ENCODE measurements at places on chromosomes 6 and 20. TPM values are rescaled to one million over a fixed set of nuclear protein-coding genes. Genes with fewer than 3 reads are reported as not detected.

SH3BGRL2 gene
- total RNA-seq = 44.3 TPM

BPIFB2 gene
- total RNA-seq = not detected

DNA sequence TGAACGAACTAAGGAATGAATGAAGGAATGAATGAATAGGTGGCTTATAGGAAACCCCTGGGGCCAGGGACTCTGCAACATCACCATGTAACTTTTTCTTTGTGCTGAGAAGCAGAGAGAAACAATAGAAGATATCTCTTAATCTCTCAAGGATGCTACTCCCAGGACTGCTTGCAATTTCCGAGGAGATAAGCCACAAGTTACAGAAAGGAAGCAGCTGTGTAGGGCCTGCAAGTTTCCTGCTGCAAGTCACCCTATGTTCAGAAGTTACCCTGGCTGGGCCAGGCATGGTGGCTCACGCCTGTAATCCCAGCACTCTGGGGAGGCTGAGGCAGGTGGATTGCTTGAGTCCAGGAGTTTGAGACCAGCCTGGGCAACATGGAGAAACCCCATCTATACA, 7.3 kb upstream of the MAVS start:
- H3K27me3 ChIP-seq = no peaks in the 10 kb centered on the region
- DNase-seq = no peak
- no peaks in the 10 kb centered on the region for H3K4me1 ChIP-seq
- H3K27ac ChIP-seq = no peak overlapping the region
- H3K4me3 ChIP-seq = no peak overlapping the region

DNA sequence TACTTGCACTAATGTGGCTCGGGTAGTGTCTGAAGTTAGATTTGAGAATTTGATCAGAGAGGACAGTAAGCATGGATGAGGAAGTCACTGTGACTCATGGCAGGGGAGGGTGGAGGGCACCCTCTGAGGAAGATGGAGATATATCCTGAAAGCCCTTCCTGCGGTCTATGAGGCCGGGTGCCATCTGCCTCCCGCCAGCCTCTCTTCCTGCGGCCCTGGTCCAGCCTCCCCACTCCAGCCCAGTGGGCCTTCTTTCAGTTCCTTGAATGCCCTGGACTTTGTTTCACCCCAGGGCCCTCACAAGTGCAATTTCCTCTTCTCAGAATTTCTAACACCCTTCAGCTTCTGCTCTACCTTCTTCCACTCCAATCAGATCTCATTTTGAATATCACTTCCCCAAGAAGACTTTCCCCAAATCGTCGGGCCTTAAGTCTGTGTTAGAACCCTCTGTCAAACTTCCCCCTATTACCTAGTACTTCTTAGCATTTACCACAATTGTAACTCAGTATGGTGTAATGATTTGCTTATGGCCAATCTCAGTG, 20.2 kb upstream of the TNFAIP3 start:
- peaks cover 6% of the 10 kb centered on the region for H3K4me1 ChIP-seq
- no peaks in the 10 kb centered on the region for H3K36me3 ChIP-seq
- no peak overlapping the region for H3K4me3 ChIP-seq
- H3K27ac ChIP-seq = no peak overlapping the region

DNA sequence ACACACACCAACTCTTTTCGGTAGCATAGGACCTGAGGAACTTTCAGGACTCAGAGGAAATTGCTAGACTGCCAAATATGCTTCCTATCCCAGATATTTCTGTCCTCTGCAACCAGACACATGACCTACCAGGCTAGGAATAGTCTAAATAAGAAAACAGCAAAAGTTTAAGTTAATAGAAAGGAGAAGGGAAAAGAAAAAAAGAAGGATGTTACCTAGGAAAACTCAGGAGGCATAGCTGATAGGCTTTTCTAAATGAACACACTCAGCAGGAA, 74.6 kb downstream of the MAP3K5 start:
- DNase-seq = no peak
- no peak overlapping the region for H3K4me3 ChIP-seq
- H3K36me3 ChIP-seq = no peaks in the 10 kb centered on the region
- H3K27ac ChIP-seq = no peak overlapping the region
- H3K4me1 ChIP-seq = peaks cover 7% of the 10 kb centered on the region

DNA sequence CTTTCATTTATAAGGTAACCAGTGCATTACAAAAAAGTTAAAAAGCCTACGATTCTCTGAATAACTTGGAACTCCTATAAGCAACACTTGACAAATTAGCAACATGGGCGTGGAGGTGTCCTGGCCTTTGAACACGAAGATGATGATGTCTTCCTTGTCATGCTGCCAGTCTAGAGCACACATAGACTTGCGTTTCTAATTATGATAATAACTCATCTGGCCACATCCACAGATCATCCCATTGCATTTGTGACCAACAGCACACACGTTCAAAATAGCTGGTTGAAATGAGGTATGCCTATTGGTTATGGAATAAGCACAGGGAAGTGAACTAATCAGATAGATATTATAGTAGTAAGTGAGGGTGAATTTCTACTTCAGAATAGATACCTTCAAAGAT, 608.9 kb downstream of the PRKN start:
- H3K36me3 ChIP-seq = no peaks in the 10 kb centered on the region
- no peaks in the 10 kb centered on the region for H3K4me1 ChIP-seq
- H3K27me3 ChIP-seq = no peaks in the 10 kb centered on the region
- H3K27ac ChIP-seq = no peak overlapping the region
- H3K4me3 ChIP-seq = no peak overlapping the region

DNA sequence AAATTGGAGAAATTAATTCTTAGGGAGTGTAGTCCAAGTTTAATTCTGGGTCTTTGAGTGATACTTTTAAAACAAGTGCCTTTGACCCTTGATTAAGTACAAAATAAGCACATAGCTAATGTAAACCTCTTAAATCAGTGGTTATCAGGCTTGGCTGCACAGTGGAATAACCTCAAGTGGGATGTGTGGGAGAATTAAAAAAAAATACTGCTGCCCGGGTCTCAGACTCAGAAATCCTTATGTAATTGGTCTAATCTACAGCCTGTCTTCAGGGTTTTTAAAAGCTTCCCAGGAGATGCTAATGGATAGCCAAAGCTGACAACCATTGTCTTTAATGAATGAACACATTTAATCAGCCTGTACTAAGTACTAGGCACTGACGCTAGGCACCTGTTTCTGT, 28.5 kb upstream of the TMEM14A start:
- H3K27me3 ChIP-seq = peaks cover 55% of the 10 kb centered on the region
- H3K27ac ChIP-seq = no peak overlapping the region
- DNase-seq = no peak
- peaks cover 9% of the 10 kb centered on the region for H3K4me1 ChIP-seq
- no peaks in the 10 kb centered on the region for H3K36me3 ChIP-seq
- no peak overlapping the region for H3K4me3 ChIP-seq

DNA sequence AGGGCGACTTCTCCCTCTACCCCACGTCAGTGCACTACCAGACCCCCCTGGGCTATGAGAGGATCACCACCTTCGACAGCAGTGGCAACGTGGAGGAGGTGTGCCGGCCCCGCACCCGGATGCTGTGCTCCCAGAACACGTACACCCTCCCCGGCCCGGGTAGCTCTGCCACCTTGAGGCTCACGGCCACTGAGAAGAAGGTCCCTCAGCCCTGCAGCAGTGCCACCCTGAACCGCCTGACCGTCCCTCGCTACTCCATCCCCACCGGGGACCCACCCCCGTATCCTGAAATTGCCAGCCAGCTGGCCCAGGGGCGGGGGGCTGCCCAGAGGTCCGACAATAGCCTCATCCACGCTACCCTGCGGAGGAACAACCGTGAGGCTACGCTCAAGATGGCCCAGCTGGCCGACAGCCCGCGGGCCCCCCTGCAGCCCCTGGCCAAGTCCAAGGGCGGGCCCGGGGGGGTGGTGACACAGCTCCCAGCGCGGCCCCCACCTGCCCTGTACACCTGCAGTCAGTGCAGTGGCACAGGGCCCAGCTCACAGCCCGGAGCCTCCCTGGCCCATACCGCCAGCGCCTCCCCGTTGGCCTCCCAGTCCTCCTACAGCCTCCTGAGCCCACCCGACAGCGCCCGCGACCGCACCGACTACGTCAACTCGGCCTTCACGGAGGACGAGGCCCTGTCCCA, 57.5 kb upstream of the TMEM181 start:
- DNase-seq = no peak
- H3K27me3 ChIP-seq = no peaks in the 10 kb centered on the region
- H3K4me3 ChIP-seq = no peak overlapping the region
- no peak overlapping the region for H3K27ac ChIP-seq
- no peaks in the 10 kb centered on the region for H3K4me1 ChIP-seq

DNA sequence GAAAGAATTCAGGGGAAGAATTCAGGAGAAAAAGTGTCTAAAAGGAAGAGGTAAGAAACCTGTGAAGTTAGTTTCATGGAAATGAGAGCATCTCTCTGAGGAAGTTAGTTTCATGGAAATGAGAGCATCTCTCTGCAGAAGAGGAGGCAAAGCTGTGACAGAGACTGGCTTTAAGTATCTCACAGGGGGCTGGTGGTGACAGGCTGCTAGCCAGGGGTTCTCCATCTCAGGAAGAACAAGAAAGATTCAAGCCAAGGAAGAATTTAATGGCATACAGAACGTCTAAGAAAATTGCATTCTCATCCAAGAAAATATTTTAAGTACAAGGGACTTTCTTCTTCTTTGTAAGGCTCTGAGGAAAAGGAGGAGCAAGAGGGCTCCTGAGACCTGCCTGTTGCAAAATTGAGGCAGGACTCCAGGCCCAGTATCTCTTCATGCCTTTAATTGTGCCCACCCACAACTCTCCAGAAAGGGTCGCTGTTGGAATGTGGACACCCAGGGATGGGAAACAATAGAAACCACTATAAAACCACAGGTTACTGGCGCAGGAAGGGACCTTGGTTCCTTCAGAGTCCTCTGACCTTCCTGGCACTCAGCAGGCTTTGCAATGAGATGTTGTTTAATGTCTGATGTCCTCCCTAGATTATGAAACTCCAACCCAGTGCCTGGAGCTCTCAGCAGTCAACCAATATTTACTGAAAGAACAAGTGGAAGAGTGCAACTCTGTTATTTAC, 136.8 kb downstream of the FNDC1 start:
- H3K4me3 ChIP-seq = no peak overlapping the region
- H3K36me3 ChIP-seq = no peaks in the 10 kb centered on the region
- no peaks in the 10 kb centered on the region for H3K4me1 ChIP-seq
- peaks cover 58% of the 10 kb centered on the region for H3K27me3 ChIP-seq
- DNase-seq = no peak
- no peak overlapping the region for H3K27ac ChIP-seq

DNA sequence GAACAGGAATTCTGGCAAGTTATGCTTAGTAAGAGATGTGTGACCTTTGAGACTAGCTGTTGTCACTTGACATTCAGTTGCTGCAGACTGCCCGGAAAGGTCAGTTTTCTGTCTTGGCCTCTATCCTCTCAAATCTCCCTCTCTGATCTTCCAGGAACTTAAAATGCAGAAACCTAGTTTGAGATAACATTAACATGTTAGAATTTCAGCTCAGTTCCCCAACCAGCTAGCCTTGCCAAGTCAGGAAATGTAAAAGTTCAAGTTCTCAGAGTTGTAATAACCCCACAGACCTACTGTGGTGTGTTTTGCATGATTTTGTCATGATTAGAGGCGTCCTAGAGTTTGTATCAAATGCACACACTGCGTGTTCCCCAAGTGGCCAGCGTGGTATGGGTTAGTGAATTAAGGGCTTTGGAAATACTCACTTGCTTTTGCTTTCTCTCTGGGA, 46.6 kb downstream of the DUSP22 start:
- H3K4me1 ChIP-seq = no peaks in the 10 kb centered on the region
- no peak for DNase-seq
- no peaks in the 10 kb centered on the region for H3K27me3 ChIP-seq
- H3K4me3 ChIP-seq = no peak overlapping the region
- H3K36me3 ChIP-seq = no peaks in the 10 kb centered on the region

- no peaks in the 10 kb centered on the region for H3K27me3 ChIP-seq
- no peak overlapping the region for H3K27ac ChIP-seq
- no peak overlapping the region for H3K4me3 ChIP-seq
- no peak for DNase-seq
- peaks cover 12% of the 10 kb centered on the region for H3K4me1 ChIP-seq
Observed at GRCh38 chr20:288956-289692, 1.4 kb downstream of the C20orf96 start.

- H3K27ac ChIP-seq = no peak overlapping the region
- no peak for DNase-seq
- no peak overlapping the region for H3K4me3 ChIP-seq
- no peaks in the 10 kb centered on the region for H3K36me3 ChIP-seq
Observed at GRCh38 chr20:1979106-1979778, 14.6 kb downstream of the PDYN start.

DNA sequence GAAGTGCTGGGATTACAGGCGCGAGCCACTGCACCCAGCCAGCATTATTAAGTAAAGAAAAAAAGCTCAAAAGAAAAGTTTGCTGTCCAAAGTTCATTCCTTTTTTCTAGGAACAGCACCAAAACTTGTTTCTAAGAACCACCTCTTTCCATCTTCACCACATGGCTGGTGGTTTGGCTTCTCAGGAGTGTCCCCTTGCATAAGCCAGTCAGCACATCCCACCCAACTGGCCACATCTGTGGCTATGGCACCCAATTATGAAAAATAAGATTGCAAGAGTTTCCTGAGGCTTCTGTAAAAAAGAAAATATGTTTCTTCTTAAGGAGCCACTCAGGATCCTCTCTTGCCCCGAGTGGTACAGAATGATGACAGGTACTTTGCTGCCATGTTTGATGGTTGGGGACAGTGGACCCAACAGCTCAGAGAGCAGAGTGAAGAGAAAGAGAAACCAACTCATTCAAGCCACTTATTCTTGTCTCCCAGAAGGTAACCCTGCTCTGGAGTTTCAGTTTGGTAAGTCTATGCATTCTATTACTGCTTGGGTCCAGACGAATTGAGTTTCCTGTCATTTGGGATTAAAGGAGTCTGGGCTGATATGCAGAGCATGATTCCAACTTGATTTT, 65.3 kb downstream of the PSMB1 start:
- no peaks in the 10 kb centered on the region for H3K4me1 ChIP-seq
- peaks cover 35% of the 10 kb centered on the region for H3K27me3 ChIP-seq
- no peak overlapping the region for H3K4me3 ChIP-seq
- DNase-seq = no peak

DNA sequence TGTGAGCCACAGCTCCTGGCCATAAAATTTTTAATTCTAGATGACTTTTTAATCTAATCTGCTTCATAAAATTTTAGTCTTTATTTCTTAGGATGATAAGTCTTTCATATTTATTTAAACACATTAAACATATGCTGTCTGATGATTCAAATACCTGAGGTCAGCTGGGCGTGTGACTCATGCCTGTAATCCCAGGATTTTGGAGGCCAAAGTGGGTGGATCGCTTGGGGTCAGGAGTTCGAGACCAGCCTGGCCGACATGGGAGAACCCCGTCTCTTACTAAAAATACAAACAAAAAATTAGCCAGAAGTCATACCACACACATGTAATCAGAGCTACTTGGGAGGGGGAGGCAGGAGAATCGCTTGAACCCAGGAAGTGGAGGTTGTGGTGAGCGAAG, 53.1 kb downstream of the RBM24 start:
- no peaks in the 10 kb centered on the region for H3K4me1 ChIP-seq
- H3K4me3 ChIP-seq = no peak overlapping the region
- no peak overlapping the region for H3K27ac ChIP-seq
- DNase-seq = peak; percentile 7
- no peaks in the 10 kb centered on the region for H3K36me3 ChIP-seq

- H3K36me3 ChIP-seq = peaks cover 15% of the 10 kb centered on the region
- H3K27ac ChIP-seq = no peak overlapping the region
- H3K4me1 ChIP-seq = no peaks in the 10 kb centered on the region
- DNase-seq = no peak
- H3K4me3 ChIP-seq = no peak overlapping the region
Observed at GRCh38 chr20:18504479-18505060, 3.2 kb upstream of the SEC23B start.
